ENCODE measurements at places on chromosomes 7 and 10. TPM values are rescaled to one million over a fixed set of nuclear protein-coding genes. Genes with fewer than 3 reads are reported as not detected.

GRCh38 chr7:90465816-90466215 lies 3.6 kb upstream of the PTTG1IP2 start:
- no peak for DNase-seq

DNA sequence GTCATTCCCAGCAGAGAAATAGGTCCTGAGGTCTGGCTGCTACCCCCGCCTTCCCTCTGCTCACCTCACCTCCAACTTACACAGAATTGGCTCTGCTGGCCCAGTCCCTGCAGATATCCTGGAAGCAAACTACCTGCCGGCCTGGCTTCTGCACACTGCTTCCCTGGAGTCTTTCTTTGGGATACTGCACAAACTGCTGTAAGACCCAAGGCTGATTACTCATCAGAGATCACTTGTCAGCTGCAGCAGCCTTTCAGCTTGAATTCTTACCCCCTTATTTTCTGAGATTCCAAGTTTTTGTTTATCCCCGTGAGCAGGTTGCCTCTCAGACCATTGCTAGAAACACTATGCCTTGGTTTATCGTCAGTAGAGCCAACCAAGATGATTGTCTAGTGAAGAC lies 426.4 kb downstream of the PHTF2 start:
- DNase-seq: no peak

DNA sequence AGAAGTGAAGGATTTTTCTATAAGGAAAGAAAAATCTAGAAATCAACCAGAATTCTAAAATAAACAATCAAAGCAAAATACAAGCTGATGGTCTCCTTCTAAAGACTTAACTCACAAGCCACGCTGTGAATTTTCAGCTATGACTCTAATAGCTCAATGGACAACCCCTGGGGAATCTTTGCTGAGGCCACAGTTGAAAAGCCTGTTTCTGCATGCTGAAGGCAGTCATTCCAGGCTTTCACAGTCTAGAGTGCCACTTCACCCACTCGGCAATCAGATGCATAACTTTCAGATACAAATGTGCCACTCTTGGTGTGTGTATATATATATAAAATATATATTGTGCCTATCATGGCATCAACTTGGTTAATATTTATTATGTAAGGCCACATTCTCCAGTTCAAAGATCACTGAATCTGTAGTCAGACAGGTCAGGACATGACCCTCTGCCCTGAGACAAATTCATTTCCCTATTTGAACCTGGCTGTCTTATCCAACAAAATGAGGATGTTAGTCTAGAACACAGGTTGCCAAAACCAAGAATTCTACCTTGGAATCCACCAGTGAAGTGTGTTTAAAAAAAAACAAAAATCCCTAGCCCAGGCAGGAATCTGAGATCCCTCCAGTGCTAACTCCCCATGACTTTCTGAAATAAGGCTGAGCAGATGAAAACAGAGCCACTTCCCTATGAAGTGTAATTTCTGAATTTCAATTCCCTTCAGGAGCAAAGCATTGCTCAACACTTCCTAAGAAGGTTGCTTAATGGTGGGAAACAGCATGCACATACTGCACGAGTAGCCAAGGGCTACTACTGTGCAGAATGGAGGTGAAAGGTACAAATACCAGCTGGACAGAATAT lies 9.9 kb downstream of the LIPA start:
- no peak for DNase-seq

DNA sequence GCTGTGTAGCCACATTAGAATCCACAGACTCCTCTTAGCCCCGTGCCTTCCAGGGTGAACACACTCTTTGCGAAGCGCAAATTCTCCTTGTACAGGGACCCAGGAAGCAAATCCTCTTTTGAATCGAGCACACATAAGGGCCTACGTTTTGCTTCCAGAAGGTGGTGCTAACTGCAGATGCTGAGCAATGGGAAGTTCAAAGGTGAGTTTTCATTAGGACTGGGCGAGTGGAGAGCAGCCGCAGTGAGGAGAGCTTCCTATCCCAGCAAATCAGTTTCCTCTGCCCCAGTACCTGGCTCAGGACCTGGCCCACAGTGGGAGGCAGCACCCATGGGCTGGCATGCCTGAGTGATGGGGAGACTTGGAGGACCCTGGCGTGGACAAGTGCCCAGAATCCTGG lies 23.5 kb upstream of the GPR26 start:
- DNase-seq: no peak

DNA sequence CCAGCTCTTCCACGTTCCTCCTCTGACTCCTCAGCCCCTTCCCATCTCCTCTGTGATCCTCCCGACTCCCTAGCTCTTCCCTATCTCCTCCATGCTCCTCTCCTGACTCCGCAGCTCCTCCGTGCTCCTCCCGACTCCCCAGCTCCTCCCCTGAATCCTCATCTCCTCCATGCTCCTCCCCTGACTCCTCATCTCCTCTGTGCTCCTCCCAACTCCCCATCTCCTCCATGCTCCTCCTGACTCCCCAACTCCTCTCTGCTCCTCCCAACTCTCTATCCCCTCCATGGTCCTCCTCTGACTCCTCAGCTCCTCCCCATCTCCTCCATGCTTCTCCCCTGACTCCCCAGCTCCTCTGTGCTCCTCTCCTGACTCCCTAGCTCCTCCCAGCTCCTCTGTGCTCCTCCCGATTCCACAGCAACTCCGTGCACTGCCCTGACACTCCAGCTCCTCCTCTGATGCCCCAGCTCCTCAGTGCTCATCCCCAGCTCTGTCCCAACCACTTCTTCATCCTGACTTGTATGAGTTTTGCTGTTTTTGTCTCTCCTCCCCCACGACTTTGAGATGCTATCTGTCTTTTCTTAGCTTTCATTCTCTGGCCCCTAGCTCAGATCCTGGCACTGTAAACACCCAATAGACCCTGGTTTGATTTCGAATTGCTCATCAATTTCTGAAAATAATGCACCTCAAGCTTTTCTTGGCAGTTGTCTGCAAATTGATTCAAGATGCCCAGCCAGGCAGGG lies 38.3 kb downstream of the OAT start:
- DNase-seq: no peak

- no peak for DNase-seq
Measured at GRCh38 chr10:66964946-66965345, 39.1 kb downstream of the LRRTM3 start.

DNA sequence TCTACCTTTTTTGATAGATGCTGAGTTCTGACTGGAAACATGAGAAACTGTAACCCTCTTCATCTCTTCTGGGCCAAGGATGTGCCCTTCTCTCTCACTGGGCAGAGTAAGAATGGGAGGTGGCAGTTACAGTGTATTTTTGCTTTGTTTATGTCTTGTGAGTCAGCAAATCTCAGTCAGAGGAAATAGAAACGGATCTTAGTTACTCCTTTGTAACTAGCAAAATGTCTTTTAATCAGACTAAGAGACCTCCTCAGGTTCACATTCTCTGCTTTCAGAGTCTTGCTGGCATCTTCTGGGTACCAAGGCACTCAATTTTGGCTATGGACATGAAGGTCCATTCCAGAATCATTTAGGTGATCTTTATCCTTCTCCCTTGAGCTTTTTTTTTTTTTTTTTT lies 70.9 kb downstream of the HHEX start:
- no peak for DNase-seq

- DNase-seq: no peak
Measured at GRCh38 chr10:92844746-92845145, 3.6 kb upstream of the EXOC6 start.

DNA sequence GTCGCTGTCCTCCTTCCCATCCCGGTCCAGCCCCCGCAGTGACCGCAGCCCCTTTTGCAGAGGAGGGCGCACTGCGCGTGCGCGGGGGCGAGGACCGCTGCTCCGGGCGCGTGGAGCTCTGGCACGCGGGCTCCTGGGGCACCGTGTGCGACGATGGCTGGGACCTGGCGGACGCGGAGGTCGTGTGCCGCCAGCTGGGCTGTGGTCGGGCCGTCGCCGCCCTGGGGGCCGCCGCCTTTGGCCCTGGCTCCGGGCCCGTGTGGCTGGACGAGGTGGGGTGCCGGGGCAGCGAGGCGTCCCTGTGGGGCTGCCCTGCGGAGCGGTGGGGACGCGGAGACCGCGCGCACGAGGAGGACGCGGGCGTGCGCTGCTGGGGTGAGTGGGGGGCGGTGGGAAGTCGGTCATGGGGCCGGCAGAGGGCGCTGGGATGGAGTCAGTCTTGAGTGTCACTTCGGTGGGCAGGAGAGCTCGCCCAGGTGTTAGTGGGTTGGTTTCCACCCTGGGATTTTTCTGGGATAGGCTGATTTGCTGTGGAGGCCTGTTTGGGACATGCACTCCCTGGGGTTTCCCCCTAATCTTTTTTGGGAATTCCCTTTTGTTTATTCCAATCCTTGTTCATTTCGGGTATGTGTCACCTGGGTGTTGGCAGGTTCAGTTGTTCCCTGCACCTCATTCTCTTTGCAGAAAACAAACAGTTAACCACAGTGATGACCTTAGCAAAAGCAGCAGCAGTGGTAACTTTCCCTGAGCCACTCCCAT lies 11.6 kb downstream of the SCART1 start:
- DNase-seq: no peak

GRCh38 chr7:34904987-34905386 lies 132.3 kb downstream of the DPY19L1 start:
- DNase-seq: no peak

DNA sequence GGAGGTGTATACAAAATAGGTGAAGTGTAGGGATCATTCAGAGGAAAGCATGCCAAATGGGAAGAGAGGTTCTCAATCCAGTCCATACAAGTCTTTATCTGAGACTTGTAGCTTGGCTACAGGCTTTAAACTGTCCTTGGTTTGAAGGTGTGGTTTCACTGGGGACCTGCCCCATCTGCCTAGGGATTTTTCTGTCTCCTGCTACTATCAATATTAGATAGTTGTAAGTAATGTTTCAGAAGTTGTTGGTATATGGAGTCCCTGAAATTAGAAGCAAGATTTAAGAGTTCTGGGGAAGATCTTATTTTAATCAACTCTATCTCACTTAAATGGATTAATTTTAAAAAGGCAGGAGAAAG lies 100.9 kb downstream of the ANKRD7 start:
- DNase-seq: no peak

- no peak for DNase-seq
Measured at GRCh38 chr10:130418731-130419130, 282.5 kb downstream of the GLRX3 start.

GRCh38 chr7:26858735-26859134 lies 5.7 kb downstream of the SKAP2 start:
- no peak for DNase-seq

DNA sequence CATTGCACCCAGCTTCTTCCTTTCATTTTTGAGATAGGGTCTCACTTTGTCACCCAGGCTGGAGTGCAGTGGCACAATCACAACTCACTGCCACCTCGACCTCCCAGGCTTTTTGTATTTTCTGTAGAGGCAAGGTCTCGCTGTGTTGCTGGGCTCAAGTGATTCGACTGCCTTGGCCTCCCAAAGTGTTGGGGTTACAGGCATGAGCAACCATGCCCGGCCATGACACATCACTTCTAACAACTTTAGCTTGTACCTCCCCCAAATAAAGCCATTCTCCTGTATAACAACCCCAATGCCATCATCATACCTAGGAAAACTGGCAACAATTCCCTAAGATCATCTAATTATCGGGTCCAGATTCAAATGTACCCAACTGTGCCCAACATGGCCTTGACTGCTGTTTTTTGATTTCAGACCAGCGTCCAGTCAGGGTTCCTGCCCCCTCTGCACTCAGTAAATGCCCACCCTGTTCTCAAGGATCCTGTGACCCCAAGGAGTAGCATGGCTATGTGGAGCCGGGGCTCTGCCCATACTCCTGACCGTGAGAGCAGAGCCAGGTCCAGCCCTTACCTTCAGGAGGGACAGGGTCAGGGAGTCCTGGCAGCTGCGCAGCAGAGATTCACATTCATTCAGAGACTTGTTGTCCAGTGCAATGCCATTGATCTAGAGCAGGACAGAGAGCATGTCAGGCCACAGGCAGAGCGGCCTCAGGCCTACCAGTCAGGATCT lies 102.6 kb downstream of the DLG5 start:
- no peak for DNase-seq

GNAT3 gene
- total RNA-seq: not detected

ELN gene
- total RNA-seq: 1.8 TPM

FAM25A gene
- not detected for total RNA-seq
